NCI-H526 (cell line): ENCODE measurements at places on chromosomes 3 and 15.

- no peak for DNase-seq
Observed at GRCh38 chr15:51193526-51193925, 98.8 kb upstream of the TNFAIP8L3 start.

GRCh38 chr3:160091441-160091840 is 102.8 kb downstream of the IL12A start:
- DNase-seq = no peak

GRCh38 chr3:197298945-197299854 is 788 bp upstream of the DLG1 start:
- peak; percentile 87 for DNase-seq

DNA sequence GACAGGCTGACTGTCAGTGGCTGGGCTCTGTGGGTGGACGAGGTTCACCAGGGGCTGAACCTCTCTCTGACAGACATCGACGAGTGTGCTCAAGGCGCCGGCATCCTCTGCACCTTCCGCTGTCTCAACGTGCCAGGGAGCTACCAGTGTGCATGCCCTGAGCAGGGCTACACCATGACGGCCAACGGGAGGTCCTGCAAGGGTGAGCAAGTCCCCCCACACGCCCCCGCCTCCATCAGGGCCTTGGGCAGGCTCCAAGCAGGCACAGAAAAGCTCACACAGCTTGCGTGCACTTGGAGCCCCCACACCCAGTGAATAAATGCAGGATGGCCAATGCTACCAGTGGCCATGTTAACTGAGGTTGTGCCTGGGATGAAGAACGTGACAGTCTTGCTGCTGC is 82.3 kb downstream of the FBLN2 start:
- no peak for DNase-seq

DNA sequence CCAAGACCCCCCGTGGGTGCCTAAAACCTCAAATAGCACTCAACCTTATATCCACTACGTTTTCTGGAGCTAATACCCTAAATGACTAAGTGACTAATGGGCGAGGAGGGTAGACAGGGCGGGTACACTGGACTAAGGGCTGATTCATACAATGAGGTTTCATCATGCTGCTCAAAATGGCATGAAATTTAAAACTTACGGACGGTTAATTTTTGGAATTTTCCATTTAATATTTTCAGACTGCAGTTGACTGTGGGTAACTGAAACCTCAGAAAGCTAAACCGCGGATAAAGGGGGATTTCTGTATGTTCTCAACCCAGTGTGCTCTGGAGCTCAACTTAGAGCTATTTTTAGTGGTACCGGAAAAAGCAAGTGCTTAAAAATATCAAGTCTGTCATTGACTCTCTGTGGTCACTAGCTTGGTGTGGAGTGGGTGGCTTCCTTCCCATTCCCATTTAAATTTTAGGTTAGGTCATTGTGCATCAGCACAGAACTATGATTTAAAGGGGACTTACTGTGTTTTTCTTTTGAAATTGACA is 72.9 kb downstream of the LRRC28 start:
- no peak for DNase-seq

- no peak for DNase-seq
Observed at GRCh38 chr3:65537109-65537508, 501.6 kb downstream of the MAGI1 start.

DNA sequence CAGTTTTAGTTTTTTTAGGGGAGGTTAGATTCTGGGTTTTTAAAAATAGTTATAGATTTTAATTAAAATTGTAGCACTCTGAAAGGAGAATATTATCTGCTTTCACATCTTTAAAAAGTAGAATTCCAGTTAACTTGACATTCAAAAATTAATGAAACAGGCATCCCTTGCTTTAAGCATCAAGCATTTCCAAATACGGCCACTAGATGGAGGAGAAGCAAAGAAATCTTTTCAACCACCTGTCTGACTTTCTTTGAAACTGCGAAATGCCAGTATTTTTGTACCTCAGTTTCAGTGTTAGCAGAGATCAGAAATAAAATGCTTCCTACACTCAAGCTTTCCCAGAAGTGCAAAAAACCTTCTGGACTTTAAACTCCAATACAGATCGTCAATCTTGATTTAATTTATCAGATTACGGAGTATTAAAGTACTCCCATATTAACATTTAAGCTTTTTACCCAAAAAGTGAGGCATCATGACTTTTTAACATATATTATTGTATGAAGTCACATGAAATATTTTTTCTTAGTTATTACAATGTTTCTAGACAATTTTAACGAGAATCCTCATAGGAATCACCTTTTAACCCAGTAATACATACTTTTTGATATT is 153.3 kb downstream of the P3H2 start:
- peak; percentile 67 for DNase-seq

GRCh38 chr3:100400419-100400779 is 490 bp downstream of the TOMM70 start:
- peak; percentile 46 for DNase-seq

- DNase-seq = no peak
Observed at GRCh38 chr15:88756521-88756920, 46.7 kb upstream of the ACAN start.

DNA sequence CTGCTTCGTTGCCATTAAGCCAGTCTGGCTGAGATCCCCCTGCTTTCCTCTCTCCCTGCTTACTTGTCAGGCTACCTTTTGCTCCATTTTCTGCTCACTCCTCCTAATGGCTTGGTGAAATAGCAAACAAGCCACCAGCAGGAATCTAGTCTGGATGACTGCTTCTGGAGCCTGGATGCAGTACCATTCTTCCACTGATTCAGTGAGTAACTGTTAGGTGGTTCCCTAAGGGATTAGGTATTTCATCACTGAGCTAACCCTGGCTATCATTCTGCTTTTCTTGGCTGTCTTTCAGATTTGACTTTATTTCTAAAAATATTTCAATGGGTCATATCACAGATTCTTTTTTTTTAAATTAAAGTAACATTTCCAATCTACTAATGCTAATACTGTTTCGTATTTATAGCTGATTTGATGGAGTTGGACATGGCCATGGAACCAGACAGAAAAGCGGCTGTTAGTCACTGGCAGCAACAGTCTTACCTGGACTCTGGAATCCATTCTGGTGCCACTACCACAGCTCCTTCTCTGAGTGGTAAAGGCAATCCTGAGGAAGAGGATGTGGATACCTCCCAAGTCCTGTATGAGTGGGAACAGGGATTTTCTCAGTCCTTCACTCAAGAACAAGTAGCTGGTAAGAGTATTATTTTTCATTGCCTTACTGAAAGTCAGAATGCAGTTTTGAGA is 25.0 kb downstream of the CTNNB1 start:
- no peak for DNase-seq

DNA sequence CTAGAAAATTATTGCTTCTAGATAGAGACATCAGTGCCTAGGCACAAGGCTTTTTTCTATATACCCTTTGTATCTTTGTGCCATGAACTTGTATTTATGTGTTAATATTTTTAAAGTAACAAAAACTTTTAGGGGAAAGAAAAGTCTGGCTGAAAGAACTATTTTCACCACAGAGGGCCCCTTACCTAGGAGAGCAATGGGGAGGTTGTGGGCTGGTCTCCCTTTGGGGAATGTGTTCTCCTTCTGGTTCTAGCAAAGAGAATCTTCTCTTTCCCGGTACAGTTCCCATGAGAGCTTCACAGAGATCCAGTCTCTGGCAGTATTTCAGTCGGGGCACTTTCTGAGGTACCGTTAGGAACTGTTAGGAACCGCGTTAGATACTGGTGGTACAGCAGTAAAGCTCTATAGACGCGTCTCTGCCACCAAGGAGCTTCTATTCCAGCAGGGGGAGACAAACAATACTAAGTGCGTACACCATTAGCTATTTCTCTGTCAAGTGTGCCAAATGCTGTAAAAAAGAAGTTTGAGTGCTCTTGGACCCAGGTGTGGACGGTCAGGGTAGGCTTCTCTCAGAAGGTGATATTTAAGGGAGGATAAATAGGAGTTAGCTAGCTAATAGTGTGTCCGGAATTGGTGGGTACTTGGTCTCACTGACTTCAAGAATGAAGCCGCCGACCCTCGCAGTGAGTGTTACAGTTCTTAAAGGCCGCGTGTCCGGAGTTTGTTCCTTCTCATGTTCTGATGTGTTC is 4.6 kb upstream of the EPB42 start:
- peak; percentile 76 for DNase-seq

GRCh38 chr3:160384639-160385318 is 14.2 kb downstream of the IFT80 start:
- no peak for DNase-seq

DNA sequence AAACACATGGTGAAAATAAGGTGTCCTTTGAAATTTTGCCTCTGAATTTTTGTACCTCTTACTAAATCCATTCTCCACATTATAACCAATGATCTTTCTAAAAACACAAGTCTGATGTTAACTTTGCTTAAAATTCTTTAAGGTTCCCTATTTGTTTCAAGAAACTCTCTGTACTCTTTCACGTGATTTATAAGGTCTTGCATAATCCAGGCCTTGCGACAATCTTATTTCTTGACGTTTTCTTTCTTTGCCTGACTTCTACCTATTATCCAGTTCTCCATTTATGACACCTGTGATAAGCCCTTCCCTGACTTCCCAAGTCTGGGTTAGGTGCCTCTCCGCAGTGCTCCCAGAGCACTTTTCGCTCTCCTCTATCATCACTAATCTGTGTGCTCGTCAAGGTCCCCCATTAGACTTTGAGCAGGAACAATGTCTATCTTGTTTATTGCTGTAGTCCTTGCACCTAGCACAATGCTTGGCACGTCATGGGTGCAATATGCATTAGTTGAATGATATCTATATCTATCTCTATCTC is 24.3 kb upstream of the KPNA1 start:
- DNase-seq = no peak

DNA sequence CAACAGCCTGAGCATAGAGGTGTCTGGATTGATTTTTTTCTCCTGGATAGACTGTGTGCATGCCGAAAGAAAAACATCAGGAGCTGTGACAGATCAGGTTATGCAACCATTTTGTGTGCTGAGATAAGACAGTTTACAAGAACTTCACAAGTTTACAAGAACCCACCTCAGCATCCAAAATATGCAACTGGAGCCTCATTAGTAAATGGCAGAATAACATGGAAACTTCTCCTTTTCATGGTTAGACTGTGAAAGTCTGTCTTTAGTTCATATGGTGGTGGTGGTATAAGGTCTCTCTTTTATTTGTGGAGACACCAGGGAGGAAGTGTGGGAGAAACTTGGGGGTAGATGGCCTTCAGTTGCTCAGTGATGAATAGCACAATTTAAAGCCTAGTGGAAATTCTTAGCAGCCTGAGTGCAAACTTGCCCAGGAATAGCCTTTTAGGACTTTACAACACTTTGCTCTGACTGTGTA is 3.7 kb upstream of the ZNF609 start:
- DNase-seq = no peak

DNA sequence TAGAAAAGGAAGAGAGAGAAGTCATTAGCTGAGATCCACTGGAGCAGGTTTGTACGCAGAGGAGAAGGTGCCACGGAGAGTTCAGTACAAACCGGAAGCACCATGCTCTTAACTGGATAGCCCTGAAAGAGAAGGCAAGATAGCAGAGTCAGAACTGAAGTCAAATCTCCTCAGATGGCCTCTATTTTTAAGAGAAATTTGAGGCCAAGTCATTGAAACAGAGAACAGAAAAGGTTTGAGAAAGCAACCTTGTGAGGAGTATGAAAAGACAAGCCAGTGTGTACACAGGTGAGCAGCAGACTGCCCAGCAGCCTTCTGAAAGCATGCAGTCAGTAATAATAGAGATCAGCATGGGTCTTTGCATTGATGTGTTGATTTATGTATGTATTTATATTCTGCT is 66.1 kb upstream of the SPRED1 start:
- no peak for DNase-seq

DNA sequence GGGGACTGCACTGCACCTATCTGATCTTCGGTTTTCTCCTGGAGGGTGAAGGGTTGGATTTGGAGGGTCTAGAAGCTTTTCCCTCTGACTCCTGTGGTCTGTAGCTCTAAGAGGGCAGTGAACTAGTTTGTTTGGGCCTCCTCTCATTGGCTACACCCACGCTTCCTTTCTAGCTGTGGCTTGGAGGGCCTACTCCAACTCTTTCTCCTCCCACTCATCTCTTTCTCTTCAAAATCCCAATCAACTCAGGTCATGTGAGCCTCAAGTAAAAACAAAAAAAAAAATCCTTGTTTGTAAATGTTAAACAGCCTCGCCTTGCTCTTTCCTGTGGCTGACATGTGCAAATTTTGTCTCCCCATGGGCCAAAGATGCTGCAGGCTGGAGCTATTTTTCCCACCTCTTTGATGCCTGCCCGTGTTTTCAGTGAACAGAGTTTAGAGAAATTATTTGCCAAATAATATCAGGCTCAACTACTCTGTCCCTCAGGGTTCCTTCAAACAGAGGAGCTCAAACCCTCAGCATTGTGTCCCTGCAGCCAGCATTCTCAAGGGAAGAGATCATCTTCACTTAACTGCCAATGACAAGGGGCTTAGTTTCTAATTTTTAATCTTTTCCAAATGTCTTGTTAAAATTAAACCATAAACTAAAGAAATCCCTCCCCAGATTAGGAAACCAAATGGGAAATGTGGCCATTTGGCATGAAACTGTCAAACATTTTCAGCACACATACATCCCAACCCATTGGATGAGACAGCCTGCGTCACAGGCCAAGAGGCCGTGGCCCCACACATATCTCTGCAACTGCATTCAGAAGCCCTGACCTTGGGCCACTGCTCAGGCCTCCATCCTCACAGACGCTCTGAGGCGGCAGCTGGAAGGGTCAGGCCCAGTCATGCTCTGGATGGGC is 114.8 kb upstream of the THBS1 start:
- no peak for DNase-seq

DNA sequence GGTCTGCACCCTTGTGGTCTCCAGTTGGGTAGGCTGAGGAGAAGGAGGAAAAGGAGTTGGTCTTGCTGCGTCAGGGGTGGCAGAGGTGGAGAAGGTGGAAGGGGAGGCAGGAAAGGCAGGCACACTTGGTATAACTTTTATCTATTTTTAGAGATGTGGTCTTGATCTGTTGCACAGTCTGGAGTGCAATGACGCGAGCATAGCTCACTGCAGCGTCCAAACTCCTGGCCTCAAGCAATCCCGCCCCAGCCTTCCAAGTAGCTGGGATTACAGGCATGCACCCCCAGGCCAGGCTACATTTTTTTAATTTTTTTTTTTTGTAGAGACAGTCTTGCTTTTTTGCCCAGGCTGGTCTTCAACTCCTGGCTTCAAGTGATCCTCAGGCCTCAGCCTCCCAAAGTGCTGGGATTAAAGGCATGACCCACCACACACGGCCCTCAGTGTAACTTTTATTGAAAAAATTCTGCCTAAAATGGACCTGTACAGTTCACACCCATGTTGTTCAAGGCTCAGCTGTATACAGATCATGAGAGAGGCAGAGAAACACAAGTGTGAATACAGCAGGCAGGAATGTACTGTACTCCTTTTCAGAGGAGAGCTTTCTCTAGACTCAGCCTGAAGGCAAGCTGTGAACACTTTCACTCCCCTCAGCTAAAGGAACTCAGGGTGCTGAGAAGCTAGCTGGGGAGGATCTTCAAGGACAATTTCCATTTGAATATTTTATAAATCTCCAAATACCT is 2.1 kb upstream of the RHOV start:
- no peak for DNase-seq

DNA sequence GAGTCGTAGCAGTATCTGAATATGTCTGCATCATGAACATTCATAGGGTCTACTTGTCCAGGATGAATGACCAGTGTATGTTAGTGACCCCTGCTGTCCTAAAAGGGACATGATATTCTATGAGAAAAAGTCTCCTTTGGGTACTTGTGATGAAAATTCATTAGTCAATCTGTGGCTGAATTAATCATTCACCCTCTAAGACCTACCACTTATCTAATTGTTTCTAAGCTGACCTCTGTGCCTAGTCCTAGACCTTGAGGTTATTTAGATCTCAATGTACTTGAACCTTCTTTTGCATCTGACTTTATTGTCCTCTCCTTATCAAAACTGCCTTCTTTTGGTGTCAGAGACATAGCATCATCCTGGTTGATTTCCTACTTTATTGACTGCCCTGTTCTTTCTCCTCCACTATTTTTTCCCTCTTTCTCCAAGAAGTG is 799.3 kb downstream of the DIPK2A start:
- peak; percentile 51 for DNase-seq
